ENCODE measurements at places on chromosomes 5 and 9.

GRCh38 chr9:26415528-26415927 is 477.1 kb downstream of the CAAP1 start:
- DNase-seq = no peak

DNA sequence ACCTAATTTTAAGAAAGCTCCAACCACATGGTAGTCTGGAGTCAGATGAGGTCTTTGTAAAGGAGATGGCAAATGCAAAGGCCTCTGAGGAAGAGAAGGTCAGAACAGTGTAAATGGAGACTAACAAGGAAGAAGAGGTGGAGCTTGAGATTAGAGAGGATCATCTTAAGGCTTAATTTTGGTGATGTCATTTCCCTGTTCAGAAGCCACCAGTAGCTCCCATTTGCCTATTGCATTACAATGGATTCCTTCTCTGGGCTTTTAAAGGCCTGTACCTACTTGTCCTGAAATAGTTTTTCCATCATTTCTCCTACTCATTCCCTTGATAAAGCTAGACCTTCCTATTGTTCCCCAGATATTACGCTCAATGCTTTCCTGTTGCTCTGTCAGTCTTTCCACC is 16.1 kb downstream of the PCSK5 start:
- DNase-seq = no peak

DNA sequence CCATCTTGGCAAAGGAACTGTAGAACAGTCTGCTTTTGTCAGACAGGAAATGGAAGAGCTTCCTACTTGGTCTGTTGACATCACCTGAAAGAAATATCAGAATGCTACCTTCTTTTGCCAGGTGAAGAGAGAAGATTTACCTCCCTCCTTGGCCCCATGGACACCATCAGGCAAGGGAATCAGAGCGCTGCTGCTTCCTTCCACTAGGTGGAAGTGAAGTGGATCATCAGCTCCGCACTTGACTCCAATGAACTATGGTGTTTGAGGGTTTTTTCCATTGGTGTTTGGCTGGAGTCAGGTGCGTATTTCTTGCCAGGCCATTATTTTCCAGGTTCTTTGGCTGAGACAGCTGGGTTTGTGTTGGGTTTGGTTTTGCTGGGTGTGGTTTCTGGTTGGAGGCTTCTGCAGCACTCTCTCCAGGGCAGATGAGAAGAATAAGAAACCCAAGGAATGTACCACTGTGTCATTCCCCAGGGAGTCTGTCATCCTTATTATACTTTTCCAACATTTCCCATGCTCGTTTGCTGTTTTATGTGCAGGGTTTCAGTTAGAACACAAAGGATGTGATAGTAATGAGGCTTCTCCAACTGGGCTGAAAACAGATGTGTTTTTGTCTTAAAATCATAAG is 12.4 kb downstream of the SPATA31E1 start:
- peak; percentile 43 for DNase-seq

GRCh38 chr9:116765011-116765410 is 77.9 kb downstream of the TRIM32 start:
- DNase-seq = no peak

GRCh38 chr5:158511454-158511853 is 588.3 kb downstream of the EBF1 start:
- no peak for DNase-seq

GRCh38 chr9:86669422-86669821 is 277.9 kb downstream of the GAS1 start:
- DNase-seq = no peak

DNA sequence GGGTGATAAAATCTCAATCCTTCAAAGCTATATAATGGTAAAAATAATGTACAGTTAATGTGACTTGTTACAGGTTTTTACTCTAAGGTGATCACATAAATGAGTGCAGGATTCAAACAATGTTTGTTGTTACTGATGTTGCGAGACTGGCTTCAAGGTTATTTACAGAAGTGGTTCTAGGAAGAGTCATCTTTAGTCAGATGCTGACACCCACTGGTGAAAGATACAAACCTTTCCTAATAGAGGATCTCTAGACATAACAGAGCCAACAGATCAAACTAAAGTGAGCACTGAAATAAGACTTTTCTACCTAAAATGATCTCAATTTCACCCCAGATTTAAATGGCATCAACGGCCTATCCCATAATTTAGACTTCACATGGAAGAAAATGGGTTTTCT is 20.2 kb downstream of the ARSB start:
- DNase-seq = no peak

GRCh38 chr9:126927419-126927818 is 12.8 kb downstream of the RALGPS1 start:
- no peak for DNase-seq

- no peak for DNase-seq
These were observed 105.0 kb upstream of the PRSS3 start for GRCh38 chr9:33690143-33690933.

- no peak for DNase-seq
These were observed 46.8 kb downstream of the APTX start for GRCh38 chr9:32954642-32955041.

DNA sequence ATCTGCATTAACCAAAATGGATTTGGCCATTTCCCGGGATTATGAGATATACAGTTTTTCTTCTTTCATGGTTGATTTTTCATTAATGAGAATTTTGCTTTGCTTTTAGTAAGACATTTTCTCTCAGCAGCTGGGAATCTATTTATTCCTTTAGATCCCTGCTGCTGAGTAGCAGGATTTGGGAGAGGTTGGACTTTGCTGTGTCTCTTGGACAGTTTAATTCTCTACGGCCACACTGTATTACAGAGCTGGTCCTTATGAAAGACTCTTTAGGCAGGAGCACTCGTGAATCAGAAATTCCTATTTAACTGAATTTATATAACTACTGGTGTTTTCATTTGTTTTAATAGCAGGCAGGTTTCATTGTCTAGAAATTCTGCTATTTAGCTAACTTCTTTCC is 1.6 kb downstream of the UNC13B start:
- DNase-seq = no peak

DNA sequence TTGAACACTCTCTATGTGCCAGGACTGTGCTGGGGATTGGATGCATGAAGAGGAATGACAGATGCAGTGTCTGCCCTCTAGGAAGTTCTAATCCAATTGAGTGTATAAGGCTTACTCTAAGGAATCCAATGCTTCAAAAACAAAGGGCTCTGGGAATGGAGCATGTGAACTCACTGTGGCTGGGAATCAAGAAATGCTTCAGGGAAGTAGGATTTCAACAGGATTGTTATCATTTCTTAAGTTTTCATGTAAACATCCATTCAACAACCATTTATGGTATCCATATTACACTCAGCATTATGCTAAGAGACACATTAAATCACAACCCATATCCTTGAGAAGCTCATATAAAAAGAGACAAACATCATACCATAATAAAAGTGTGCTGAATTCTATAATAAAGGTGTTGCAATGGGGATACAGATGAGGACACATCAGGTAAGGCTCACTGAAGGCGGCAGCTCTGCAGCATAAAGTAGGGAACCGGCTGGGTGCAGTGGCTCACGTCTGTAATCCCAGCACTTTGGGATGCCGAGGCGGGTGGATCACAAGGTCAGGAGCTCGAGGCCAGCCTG is 11.3 kb downstream of the SIL1 start:
- DNase-seq = no peak
